AG08396 (cell line): ENCODE measurements at places on chromosomes 5 and 9.
A peak's percentile ranks its signal among the peaks of the same experiment; 100 is the strongest.

GRCh38 chr5:39623291-39623865 is 198.6 kb upstream of the DAB2 start:
- no peak for DNase-seq

DNA sequence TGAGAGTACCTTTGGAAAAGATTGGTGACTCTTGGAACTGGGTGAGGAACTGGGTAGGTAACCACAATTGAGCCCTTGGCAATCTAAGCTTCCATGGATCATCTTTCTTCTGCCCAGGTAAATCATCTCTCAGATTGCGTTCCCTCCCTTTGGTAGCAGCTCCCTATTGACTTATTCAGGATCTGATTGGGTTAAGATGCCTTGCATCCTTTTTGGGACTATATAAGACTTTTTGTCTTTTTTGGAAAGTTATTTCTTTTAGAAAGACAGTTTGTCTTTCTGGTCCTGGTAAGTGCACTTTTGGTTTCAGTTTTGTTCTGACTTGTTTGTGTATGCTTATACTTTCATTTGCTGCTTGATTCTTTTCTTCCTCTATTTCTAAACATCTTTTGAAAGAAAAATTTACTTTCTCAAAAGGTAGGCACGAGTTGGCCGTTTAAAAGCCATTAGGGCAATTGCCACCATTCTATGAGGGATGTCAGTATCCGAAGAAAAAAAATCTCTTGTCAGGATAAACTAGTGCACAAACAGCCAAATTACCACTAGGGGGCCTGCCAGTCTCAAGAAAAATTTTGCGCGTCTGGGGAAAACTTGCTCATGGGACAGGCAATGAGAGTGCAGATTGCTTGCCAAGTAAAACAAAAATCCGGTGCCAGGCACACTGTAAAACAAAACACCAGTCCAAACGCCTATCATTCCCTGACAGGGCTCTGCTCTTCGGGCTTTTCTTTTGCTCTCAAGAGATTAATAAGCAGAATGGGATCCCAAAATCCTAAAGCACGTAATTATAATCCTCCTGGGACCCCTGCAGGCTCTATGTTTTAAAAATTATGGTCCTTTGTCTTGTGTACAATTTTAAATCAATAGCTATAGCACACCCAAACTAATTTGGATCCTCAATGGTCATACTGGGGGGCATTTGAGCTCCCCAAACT is 12.8 kb downstream of the OR1J1 start:
- peak; percentile 69 for DNase-seq

- DNase-seq, result no peak
Observed at GRCh38 chr5:137141779-137142178, 357.3 kb downstream of the SPOCK1 start.

DNA sequence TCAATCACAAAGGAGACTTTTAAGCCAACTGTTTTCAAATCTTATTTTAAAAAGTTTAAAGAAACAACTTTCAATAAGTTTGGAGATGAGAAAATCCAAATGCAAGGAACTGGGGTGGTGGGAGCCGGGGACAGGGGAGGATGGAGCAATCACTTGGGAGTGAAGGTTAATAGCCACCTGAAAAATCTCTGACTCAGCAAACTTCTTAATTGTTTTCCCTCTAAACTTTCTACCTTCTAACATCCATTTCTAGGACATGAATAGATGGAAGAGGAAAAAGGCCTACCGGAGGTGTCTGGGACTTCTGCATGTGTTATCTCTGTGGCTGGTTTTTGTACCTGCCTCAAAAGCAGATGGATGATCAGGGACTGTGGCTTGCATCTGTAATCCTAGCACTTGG is 360.6 kb downstream of the OSTF1 start:
- no peak for DNase-seq

GRCh38 chr5:132064140-132064539 is 3.7 kb downstream of the IL3 start:
- DNase-seq, result no peak

- no peak for DNase-seq
Observed at GRCh38 chr9:74887981-74888370, 255 bp upstream of the TRPM6 start.

DNA sequence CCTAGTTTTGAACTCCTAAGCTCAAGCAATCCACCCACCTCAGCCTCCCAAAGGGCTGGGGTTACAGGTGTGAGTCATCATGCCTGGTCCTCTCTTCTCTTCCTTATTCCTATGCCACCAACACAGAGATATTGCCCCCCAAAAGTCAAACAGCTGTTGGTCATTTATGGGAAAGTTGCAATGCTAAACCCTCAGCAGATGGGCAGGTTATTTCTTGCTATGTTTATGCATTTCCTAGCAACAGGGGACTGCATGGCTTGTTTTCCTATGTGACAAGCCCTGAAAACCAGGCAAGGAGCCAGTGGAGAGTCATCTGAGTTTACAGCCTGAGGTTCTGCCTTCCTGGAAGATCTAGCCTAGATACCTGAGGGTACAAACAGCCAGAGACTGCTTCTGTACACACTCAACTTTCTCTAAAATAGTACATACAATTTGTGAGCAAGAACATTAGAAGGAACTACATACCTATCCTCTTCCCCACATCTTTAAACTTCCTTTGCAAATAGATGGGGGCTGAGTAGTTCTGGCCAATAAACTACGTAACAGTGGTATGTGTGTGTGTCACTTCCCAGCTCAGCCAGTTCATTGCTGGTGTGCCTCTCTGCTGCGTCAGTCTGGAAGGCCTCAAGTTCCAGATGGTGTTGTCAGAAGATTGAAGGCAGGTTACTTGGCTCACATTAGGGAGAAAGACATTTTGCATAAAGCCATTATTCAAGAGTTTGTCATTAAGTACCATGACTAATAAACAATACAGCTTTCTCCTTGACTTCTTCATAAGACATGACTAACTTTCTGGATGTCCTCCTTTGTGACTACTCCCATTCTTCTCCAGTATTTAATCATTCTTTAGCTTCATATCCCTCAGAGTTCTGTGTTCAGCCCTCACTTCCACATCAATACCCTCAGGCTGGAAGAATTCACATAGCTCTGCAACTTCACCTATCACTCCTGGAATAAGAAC is 65.3 kb downstream of the CSNK1A1 start:
- DNase-seq, result peak; percentile 74

DNA sequence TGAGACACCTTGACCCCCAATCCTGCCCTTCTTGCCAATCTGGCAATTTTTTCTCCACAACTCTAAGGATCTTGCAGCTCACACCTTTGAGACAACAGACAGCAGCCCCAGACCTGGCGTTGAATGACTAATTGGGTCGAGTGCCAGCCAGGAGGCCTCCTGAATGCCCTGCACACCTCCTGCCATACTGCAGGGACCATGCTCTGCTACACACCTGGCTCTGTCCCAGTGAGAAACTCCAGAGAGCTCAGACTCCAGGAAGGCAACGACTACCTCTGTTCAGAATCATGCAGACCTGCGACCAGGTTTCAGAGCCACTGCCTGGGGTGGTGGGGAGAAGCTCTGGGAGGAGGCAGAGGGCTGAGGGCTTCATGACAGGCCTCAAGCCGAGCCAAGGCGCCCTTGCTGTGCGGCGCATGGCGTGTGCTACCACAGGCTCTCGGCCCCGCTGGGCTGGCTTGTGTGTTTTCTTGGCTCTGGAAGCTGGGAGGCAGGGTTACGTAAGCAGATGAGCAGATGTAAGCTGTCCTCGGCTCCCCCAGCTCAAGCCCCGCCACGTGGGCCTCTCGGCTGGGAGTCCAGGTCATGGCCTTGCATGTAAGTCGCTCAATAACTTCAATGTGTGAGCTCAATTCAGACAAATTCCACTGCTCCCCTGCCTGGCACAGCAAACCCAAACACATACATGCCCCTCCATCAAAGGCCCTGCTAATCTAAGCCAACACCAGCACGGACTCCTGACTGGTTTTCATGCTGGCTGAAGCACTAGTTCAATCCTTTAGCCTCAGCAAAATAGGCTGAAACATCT is 27.5 kb downstream of the B4GALT1 start:
- DNase-seq, result peak; percentile 74

DNA sequence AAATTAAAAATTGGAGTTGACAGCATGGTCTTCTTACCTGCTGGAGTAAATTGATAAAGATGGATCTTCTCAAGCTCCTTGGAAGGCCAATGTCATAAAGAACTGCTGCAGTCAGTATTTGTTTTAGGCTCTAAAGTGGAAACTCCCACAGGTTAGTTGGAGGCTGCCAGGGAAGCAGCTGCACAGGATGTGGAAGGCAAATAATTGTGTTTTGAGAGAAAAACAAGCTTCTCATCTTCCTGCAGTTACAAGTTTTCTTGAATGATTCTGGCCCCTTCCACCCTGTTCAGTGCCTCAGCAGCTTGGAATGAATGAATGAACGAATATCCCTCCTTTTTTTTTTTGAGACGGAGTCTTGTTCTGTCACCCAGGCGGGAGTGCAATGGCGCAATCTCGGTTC is 13.9 kb downstream of the MROH2B start:
- DNase-seq, result no peak

DNA sequence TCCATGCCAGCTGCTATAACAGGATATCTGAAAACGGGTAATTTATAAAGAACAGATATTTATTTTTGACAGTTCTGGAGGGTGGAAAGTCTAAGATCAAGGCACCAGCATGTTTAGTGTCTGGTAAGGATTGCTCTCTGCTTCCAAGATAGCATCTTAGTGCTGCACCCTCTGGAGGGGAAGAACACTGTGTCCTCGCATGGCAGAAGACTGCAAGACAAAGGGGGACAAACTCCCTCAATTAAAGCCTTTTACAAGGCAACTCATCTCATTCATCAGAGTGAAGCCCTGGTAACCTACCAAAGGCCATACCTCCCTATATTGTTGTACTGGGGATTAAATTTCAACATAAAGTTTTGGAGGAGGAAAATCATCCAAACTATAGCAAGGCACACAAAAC is 298.9 kb upstream of the EDIL3 start:
- no peak for DNase-seq

GRCh38 chr5:132539716-132540115 is 3.6 kb downstream of the IL5 start:
- no peak for DNase-seq

GRCh38 chr9:91071184-91071990 is 269.8 kb downstream of the SYK start:
- DNase-seq, result peak; percentile 66

GRCh38 chr9:30815585-30815984 is 1568.9 kb upstream of the ACO1 start:
- no peak for DNase-seq

GRCh38 chr9:109640580-109641371 is 139.2 kb upstream of the PALM2AKAP2 start:
- DNase-seq, result peak; percentile 58

DNA sequence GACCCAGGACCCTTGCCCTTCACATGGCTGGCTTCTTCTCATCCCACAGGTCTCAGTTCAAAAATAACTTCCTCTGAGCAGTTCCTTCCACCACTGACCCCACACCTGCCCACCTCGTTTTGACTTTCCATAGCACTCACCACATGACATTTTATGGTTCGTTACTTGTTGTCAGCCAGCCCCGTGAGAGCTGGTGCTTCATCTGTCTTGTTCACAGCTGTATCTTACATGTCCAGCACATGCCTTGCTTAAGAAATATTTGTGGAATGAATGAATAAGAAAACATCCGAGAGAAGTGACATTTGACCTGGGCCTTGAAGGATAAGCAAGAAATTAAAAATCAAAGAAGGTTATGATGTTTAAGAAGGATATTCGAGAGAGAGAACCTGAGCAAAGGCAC is 193.9 kb downstream of the RFK start:
- DNase-seq, result peak; percentile 23

GRCh38 chr9:129390541-129390940 is 212.5 kb upstream of the IER5L start:
- no peak for DNase-seq

DNA sequence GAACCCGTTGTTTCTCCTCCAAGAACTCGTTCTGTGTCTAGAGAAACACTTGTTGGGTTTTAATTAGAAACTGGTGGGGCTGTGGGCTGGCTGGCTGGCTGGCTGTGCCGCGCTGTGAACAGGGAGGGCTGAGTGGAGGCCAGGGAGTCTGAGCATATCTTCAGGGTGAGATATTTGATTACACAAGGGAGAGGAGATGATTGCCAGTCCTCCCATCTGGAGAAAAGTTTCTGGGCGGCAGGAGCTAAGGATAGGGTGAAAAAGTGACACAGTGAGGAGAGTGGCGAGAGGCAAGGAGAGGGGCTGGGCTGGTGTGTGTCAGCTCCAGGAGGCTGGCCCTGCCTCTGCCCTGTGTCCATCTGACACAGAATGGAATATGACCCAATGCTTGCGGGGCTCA is 63.0 kb downstream of the GDNF start:
- peak; percentile 76 for DNase-seq

DNA sequence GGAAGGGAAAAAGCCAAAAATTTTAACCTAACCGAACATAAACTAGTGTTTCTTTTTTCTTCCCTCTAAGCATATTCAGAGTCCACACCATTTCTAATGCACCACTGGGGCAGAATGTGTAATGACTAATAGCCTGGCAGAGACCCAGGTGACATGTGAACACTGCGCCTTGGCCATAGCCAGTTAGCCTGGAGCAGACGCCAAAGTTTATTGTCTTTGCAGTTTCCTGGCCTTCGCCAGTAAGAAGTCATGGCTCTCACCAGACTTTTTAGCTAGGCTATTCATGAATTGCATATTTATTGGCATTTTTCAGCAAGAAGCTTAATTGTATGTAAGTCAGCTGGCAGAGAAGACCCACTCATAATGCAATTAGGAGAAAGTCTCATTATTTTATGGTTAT is 182.8 kb upstream of the SLC27A6 start:
- peak; percentile 12 for DNase-seq

DNA sequence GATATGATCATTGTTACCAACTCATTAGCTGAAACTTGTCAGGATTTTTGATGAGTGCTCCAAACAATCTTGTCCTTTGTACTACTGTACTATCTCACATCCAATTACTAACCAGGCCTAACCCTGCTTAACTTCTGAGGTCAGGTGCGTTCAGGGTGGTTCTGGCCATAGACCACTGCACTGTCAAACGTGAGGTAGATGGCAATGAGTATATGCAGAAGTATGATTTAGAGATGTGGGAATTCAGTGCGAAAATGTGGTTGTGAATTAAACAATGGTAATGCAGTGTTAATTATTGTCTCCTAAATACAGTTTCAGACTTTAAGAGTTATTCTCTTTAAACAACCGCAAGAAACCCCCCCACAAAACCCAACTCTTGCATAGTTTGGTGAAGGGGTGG is 86.5 kb downstream of the ANKRD55 start:
- no peak for DNase-seq

- DNase-seq, result peak; percentile 9
Observed at GRCh38 chr5:145697251-145697990, 137.7 kb downstream of the PRELID2 start.

DNA sequence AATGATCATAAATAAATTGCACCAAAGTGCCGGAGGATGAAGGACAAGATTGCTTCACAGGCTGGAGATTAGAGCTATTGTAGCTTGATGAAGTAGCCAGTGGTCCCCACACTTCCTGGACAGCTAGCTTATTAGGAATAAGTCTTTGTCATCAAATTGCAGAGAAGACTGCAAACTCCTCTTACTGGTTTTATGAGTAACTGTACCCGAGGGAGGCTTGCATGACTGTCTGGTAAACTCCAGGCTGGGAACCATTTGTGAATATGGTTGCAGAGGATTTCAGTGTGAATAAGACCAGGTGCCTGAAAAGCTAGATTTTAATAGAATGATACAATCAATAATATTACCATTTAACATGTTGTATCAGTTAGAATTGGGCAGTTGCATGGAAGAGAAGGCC is 36.5 kb upstream of the SEMA5A start:
- no peak for DNase-seq

- peak; percentile 65 for DNase-seq
Observed at GRCh38 chr5:135135530-135136226, 101.7 kb upstream of the PITX1 start.

GRCh38 chr5:77568082-77568481 is 70.4 kb downstream of the OTP start:
- no peak for DNase-seq

GRCh38 chr5:115246361-115246991 is 16.2 kb downstream of the PGGT1B start:
- DNase-seq, result peak; percentile 32

- DNase-seq, result peak; percentile 17
Observed at GRCh38 chr5:138573949-138574670, 1.1 kb downstream of the HSPA9 start.
